Memory B cell (primary cell): ENCODE measurements at places on chromosomes 2 and 18.

DNA sequence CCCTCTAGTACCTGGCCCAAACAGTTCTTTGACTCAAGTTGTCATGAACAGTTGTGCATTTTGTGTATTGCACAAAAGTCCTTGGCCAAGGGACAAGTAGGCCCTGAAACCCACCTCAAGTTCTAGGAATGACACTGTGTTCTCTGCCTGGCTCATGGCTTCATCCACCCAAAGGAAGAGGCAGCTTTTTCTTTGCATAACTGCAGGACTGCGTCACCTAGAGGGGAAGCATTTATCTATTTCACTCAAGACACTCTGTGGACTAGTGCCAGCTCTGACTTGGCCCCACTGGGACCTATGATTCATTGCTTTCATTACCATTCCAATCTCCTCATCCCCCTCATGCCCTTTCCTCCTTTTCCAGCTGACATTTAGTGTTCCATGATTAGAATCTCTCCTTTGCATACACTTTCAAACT is 119.3 kb upstream of the SIX2 start:
- no peak for DNase-seq

DNA sequence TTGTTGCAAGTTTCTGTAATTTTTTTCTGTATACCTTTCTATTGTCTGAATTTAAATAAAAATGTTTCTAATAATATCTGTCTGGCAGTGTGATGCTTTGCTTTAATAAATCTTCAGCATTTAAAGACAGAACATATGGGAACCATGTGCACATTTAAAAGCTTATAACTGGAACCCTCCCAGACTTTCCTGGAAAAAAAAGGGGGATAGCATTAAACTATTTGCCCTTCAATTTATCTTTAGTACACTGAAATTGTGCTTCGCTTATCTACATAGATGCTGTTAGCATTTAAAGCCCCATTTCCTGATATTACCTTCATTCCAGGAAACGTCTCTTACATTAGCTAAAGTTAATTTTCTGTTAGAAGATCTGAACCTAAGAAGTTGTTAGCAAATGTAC is 64.6 kb downstream of the ZC3H6 start:
- no peak for DNase-seq

- no peak for DNase-seq
Observed at GRCh38 chr18:66210875-66211274, 393.0 kb downstream of the CDH19 start.

DNA sequence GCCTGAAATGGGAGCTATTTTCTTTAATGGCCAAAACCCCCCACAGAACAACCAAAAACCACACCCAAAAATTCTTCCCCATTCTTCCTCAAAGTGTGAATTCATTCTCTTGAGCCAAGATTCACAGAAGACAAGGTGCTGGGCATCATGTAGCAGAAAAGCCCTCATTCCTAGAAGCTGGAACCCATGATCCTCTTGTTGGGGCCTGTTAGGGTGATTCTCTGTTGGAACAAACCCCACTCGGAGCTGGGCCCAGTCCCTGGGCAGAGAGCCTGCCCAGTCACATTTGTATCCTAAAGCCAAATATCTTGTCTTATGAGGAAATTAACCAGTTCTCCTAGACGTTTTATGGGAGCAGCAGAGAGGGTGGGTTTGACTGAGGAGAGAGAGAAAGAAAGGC is 22.8 kb upstream of the VPS4B start:
- DNase-seq: no peak

DNA sequence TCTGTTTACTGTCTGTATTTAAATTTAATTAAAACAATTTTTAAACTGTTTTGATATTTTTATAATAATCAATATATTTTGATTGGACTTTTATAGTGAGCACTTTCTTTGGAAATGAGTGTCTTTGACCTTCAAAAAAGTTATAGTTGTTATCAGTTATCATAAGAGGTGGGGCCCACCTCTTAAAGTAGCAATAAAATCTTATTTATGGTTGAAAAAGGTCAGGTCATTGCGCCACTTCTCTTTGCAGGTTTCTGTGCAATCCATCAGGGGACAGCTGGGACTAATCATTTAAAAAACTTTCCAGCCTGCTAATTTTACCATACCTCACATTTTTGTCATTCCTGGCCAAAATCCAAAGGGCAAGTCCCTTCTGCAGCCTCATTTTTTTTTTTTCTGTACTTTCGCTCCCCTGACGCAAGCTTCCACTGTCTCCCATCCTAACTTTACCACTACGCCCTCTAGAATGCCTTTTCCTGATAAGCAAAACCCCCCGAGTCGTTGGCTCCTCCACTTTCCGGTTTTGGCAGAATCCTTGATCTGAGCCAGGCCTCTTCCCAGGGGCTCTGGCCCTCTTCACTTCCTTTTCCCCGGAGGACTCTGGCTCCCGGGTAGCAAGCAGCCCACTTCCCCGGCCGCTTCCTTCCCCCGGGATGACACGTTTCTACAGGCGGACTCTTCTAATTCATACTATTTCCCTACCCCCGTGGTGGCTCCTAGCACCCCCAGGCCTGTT is 1.1 kb upstream of the SEH1L start:
- no peak for DNase-seq

- no peak for DNase-seq
Observed at GRCh38 chr2:12862541-12862940, 145.8 kb downstream of the TRIB2 start.
